ENCODE measurements at places on chromosomes 5 and 9.

DNA sequence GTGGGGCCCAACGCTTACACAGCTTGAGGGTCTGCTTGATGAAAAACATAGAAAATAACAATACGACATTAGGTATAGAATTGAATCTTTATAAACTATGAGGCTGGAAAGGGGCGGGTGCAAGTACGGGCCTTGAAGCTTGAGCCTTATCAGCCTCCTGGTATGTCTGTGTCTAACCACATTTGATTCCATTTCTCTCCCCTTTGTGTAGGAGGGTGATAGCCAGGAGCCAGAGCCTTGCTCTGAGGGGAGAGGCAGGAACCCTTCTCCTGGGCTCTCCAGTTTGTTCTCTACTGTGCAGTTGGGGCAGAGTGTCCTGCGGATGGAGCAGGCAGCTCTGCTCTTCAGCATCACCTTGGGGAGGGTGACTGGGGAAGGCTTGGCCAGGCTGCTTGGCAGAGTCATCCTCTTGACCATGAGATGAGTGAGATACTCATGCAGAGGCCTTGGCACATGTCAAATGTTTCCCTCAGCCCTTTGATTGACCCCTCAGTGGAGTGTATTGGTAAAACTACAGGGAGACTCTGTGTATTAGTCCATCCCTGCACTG is 153.5 kb downstream of the SEMA6A start:
- no peak for DNase-seq

GRCh38 chr5:61697809-61698558 is 365.9 kb downstream of the ZSWIM6 start:
- DNase-seq: no peak

- no peak for DNase-seq
These were observed 456.0 kb upstream of the ITGA1 start for GRCh38 chr5:52331725-52332124.

DNA sequence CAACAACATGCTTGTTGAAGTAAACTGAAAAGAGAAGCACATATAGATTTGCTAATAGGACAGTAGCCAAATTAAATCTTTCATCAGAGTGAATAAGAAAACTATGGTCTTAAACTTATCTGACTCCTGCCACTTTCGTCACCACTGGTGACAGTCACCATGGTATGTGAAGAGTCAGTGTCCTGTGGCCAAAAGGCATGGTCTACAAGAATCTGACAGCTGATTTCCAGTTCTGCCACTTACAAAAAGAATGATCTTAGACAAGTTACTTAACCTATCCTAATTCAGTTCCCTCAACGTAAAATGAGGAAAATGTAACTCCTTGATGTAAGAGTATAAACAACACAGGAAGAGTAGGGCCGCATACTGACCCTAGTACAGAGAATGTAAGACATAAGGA is 102.0 kb downstream of the LPAR1 start:
- no peak for DNase-seq

GRCh38 chr9:97761879-97762278 is 64.7 kb upstream of the XPA start:
- DNase-seq: no peak

DNA sequence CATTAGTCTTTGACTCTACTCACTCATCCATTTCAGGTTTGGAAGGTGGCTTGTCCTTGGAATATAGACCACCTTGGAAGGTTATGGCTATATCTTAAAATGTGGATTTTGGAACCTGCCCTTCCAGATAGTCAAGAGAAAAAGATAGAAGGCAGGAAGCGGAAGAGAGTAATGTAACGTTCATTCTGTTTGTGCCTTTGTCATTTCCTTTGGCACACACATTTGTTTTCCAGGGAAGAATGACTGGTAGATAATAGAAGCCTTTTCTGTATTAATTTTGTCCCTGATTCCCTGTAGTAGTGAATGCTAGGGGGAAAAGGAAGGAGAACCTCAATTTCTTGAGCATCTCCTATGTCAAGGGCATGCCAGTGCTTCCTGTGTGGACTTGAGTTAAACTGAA is 54.7 kb downstream of the PPIC start:
- DNase-seq: no peak

Measured in left colon (tissue), 2 donors.